Stimulated activated CD8-positive, alpha-beta memory T cell treated with anti-CD3 and anti-CD28 coated beads, Interleukin-7, amount 100 ng/mL, for 24 hours (primary cell): ENCODE measurements at places on chromosomes 11 and 22.

GRCh38 chr11:43327987-43328386, 16.2 kb downstream of the API5 start:
- no peak for DNase-seq

GRCh38 chr11:43772733-43773132, 92.2 kb downstream of the HSD17B12 start:
- no peak for DNase-seq

- no peak for DNase-seq
Observed at GRCh38 chr22:26766510-26767350, 109.3 kb downstream of the MIAT start.

DNA sequence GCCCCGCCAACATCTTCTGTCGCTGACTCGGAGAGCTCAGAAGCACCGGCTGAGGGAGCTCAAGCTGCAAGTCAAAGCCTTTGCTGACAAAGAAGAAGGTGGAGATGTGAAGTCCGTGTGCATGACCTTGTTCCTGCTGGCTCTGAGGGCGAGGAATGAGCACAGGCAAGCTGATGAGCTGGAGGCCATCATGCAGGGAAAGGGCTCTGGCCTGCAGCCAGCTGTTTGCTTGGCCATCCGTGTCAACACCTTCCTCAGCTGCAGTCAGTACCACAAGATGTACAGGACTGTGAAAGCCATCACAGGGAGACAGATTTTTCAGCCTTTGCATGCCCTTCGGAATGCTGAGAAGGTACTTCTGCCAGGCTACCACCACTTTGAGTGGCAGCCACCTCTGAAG, 6.7 kb downstream of the RAG1 start:
- DNase-seq, result no peak

DNA sequence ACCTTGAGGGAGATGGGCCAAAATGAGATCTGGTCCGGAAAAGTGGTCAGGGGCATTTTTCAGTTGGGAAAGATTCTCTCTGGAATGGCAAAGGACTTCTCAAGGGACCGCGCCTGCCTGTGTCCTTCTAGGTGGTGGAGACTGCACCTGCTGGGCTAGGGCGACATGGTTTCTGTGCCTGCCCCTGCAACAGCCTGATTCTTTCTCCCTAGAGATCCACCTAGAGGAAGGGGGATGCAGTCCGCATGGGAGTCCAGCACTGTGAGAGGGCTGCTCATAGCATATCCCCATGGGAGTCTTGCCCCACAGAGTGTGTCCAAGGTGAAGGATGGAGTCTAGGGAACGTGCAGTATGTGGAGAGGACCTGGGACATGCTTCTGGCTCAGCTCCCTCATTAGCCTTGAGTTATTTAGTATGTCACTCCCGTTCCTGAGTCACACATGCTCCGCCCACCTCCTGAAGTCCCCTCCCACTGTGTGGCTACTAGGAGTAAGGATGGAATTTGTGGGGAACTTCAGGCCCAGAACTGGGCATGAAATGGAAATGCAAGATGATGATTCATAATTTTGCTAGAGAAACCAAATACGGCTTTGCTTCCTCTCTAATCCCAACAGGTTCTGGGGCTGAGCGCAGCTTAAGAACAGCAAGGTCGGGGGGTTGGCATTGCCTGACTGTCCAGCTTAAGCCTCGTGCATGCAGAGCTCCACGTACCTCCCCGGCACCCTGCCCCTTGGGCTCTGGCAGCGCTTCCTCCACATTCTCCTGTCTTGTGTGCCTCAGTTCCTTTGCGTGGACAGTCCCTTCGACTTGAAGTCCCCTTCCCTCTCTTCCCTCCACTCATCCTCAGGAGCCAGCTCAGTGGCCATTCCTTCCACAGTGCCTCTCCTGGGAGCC, 35.0 kb downstream of the GRIK4 start:
- no peak for DNase-seq

- no peak for DNase-seq
Observed at GRCh38 chr22:49738006-49738405, 89.7 kb downstream of the BRD1 start.

- no peak for DNase-seq
Observed at GRCh38 chr11:10026514-10026913, 267.5 kb downstream of the SBF2 start.

- DNase-seq, result no peak
Observed at GRCh38 chr11:57303990-57304579, 20.7 kb downstream of the TNKS1BP1 start.

DNA sequence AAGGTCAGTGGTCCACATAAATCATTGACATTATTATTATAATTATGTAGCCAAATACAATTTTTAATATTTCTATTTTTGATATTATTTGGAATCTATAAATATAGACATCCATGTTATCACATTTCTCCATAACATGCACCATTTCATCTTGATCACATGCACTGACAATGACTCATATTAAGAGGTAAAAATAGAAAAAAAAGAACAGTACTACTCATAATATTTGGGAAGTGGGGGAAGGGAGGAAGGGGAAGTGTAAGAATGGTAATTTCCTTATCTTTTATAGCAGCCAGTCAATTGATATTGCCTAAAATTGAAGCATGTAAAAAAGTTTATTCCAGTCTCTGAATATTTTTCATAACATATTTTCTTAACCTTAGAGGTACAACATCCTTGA, 72.3 kb downstream of the ADM start:
- DNase-seq, result no peak

DNA sequence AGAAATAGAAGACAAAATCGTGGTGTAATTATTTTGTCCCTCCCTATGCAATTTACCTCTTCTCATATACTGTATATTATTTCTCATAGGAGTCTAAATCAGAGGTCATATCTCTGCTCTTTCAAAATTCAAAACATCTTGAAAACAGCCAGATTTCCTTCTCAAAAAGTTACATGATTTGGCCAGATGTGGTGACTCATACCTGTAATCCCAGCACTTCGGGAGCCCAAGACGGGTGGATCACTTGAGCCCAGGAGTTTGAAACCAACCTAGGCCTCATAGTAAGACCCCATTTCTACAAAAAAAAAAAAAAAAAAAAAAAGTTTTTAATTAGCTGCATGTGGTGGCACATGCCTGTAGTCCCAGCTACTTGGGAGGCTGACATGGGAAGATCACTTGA, 29.0 kb upstream of the DNAJB7 start:
- DNase-seq, result no peak

DNA sequence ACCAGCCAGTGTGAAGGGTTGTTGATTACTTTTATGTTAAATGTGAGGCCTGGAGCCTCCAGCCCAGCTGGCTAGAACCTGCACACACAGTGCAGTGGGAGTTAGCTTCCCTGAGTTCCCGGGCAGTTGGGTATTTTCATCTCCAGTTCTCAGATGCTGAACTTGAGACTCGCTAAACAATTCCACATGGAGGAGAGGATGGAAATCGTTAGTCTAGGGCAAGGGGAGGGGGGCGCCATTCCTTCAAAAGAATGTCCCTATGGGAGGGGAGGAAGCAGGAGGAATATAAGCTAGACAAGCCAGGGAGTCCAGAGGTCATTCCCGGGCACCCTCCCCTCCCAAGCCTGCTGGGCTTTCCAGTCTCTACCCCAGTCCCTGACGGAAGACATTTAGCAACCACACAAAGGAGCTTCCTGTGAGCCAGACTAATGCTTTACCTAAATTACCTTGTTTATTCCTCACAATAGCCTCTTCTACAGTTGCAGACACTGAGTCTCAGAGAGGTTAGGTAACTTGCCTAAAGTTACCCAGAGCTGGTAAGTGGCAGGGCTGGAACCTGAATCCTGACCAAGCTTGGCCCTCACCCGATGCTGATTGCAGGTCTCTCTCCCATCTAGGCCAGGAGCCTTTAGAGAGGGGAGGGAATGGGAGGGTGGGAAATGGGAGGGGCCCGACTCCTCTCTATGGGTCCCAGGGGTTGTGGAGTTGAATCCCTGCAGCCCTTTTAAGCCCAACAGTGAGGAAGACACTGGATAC, 1.9 kb upstream of the TSKU start:
- DNase-seq, result no peak

DNA sequence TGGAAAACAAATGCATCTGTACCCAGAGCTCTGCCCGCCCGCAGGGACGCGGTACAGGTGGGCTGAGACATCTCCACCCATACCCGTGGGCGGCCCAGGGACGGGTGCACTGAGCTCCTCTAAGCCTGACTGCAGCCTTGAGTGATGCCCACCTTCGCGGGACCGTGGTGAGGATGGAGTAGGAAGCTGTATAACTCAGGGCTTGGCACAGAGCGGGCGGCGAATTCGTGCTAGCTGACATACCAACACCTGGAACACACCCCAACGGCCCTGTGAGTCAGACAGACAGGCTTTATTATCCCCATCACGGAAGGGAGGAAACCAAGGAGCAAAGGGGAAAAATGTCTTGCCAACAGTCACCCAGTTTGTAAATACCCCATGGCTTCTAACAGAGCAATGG, 61.9 kb downstream of the SMCO4 start:
- no peak for DNase-seq

DNA sequence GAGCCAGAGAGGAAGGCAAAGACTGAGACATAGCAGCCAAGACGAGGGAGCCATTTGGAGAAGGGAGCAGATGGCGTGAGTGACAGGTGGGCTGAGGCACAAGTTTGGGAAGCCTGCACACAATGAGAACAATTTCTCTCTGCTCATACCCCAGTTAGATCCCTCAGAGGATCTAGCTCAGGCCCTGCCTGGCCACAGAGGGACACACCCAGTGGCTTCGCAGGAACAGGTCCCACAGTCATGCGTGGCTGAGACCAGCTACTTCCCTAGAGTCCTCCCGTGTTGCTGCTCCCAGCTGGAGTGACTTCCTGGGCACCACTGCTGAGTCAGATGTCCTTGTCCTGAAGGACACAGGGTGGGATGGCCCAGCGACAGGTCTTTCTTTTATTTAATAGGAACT, 33.4 kb upstream of the LYVE1 start:
- no peak for DNase-seq

- no peak for DNase-seq
Observed at GRCh38 chr11:62459080-62459479, 40.2 kb downstream of the SCGB1A1 start.

- DNase-seq, result no peak
Observed at GRCh38 chr11:40826601-40827000, 632.9 kb downstream of the LRRC4C start.

- DNase-seq, result no peak
Observed at GRCh38 chr11:4695442-4695841, 2.2 kb downstream of the OR51E2 start.

- DNase-seq, result no peak
Observed at GRCh38 chr11:67469508-67469811, 409 bp upstream of the TMEM134 start.

DNA sequence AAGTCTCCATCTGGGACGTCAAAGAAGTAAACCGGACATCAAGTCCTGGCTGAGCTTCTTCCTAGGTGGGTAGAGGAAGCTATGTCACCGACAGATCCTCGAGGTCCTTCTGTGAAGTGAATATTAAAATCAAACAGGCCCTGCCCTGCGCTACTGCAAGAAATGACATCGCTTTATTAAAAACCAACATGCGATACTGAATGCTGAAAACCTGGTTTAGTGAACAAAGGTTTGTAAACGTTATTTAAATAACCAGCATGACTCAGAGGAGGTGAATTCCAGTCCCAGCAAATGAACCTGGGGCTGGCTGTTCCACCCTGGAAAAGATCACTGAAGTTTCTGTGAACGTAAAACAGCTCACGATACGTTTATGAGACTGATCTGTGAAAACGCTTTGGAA, 645 bp downstream of the RTCB start:
- no peak for DNase-seq
